ENCODE measurements at places on chromosomes 1 and 21.

- no peak for DNase-seq
Observed at GRCh38 chr1:209411491-209411929, 172.0 kb upstream of the CAMK1G start.

DNA sequence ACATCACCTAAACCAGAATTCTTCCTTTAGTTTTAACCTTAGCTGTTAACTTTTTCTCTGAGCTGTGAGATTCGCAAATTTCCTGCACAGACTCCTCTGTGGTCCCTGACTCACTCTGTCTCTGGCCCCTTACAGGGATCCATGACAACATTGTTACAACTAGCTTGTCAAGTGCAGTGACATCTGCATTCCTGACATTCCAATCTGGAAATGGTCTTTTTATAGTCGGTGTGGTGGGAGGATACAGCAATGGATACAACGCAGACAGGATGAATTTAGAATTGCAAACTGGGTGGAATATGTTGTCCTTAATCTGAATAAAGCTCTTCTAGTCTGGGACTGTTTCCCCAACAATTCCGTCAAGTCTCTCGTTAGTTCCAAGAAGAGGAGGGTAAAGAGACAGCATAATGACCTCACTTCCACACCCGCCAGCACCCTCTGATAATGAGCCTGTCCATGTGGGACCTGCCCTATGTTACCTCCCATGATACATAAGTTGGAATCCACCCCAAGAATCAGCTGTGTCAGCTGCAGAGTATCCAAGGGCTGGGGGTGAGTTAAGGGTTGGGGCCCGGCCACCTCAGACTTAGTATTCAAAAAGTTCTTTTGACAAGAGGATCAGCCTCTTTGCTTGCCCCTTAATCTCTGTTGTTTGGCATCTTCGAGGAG, 49.4 kb downstream of the ILDR2 start:
- DNase-seq: no peak

- DNase-seq: no peak
Observed at GRCh38 chr1:54254055-54254454, 54.1 kb downstream of the MRPL37 start.

- no peak for DNase-seq
Observed at GRCh38 chr1:172537366-172537765, 4.4 kb downstream of the SUCO start.

- no peak for DNase-seq
Observed at GRCh38 chr21:25566645-25567044, 40.6 kb downstream of the MRPL39 start.

- no peak for DNase-seq
Observed at GRCh38 chr1:73911849-73912248, 286.1 kb downstream of the LRRIQ3 start.

Data from HEK293T (cell line).